ENCODE measurements at places on chromosomes 1 and 21.

DNA sequence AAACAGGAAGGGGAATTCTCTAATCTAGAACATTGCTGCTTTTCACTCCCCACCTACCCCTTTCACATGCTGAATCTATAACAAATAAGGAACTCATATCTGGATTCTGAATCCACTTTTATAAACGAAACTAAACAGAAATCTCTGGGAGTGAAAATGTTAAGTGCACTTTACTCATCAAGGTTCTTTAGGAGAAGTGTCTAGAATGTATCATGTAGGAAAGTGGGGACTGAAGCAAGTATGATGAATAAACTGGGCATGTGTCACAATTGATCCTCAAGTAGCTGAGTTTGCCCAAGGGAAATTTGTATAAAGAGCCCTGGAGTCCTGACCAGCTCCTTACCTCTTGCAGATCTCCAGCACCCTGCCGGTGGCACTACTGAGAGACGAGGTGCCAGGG is 19.8 kb downstream of the AVPR1B start:
- no peak for DNase-seq

GRCh38 chr1:12511516-12512468 is 106.2 kb downstream of the DHRS3 start:
- no peak for DNase-seq

GRCh38 chr1:150162862-150163706 is 13.4 kb downstream of the PLEKHO1 start:
- peak; percentile 94 for DNase-seq

GRCh38 chr1:100794748-100795645 is 75.5 kb downstream of the VCAM1 start:
- DNase-seq: no peak

DNA sequence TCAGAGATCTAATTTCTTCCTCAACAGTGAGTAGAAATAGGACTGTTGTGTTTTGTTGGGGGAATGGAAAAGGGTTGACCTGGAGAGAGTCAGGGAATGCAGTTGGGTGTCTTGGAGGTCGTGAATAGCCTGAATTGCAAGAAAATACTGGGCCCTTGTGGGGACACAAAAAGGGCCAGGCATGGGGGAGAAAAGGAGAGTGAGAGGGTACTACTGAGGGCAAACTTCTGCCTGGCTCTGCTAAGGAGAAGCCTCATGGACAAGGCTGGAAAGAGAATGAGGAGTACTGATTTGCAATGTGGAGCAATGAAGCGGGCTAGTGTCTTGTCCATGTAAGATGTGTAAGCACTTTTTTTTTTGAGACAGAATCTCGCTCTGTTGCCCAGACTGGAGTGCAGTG is 96.2 kb upstream of the IRF2BP2 start:
- no peak for DNase-seq

- DNase-seq: no peak
These were observed 33.5 kb downstream of the SCYL3 start for GRCh38 chr1:169860187-169860586.

DNA sequence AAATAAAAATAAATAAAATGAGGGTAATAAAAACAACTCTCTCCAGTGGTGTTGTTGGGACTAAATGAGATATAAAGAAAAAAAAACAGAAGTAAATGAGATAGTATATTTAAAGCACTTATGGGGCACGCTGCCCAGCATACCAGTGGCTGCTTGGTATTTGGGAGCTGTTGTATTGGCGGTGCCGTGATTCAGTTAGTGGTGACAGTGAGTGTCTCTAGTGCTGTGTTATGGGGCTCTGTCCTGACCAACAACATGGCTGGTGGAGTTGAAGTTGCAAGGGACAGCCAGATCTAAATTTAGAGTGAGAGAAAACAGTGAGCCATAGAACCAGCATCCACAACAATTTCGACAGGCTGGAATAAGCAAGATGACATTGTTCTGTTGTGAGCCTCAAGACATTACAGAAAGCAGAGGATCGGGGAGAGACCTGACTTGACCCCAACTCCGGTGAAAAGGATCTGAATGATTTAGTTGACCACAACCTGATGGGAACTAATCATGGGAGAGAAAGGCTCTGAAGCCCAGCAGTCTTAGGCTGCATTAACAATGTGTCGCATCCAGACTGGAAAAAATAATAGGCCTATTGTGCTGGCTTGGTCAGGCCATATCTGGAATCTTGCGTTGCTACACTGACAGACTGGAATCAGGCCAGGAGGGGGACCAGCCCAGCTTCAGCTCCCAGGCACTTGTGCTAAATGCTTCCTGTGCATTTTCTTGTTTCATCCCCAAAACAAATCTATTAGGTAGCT is 2.4 kb upstream of the MFSD2A start:
- no peak for DNase-seq

DNA sequence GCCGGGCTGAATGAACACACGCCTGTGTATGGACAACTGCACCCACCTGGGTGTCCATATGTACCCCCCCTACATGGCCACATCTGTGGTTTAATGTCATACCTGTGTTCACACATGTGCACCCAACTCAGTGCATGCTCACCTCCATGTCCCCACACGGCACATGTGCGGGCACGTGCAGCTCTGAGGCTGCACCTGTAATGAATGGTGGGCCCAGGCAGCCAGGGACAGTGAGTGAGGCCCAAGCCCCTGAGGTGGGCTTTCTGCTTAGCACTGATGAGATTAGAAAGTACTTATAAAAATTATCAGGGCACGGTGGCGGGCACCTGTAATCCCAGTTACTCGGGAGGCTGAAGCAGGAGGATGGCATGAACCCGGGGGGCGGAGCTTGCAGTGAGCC is 42.5 kb upstream of the CSF3R start:
- no peak for DNase-seq

- DNase-seq: no peak
These were observed 6.4 kb upstream of the BRWD1 start for GRCh38 chr21:39319814-39320332.

- DNase-seq: no peak
These were observed 52.1 kb downstream of the SYDE2 start for GRCh38 chr1:85148524-85149250.

GRCh38 chr21:45365608-45366241 is 39.2 kb upstream of the COL18A1 start:
- peak; percentile 74 for DNase-seq

GRCh38 chr1:206685334-206685768 is 646 bp downstream of the MAPKAPK2 start:
- peak; percentile 49 for DNase-seq

DNA sequence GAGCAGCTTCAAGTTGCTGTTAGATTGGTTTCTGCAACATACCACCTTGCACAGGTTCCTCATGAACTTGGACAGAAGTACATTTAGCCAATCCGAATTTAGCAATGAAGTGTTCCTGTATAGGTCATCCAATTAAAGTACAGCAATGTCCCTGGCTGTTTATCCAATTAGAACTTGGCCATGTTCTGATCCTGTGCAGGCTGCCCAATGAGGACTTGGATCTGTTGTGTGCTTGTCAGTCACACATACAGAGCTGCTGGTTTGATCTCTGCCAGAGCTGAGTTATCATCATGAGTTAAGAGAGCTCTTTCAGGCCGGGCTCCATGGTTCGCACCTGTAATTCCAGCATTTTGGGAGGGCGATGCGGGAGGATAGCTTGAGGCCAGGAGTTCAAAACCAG is 22.0 kb upstream of the IFNLR1 start:
- DNase-seq: no peak

- no peak for DNase-seq
These were observed 15.8 kb downstream of the PROK1 start for GRCh38 chr1:110466646-110467280.

GRCh38 chr21:14995695-14996490 is 68.9 kb downstream of the NRIP1 start:
- peak; percentile 82 for DNase-seq

- no peak for DNase-seq
These were observed 53.6 kb upstream of the ASB17 start for GRCh38 chr1:75985827-75986226.

- DNase-seq: no peak
These were observed 13.2 kb downstream of the KRTAP26-1 start for GRCh38 chr21:30306884-30307283.

GRCh38 chr1:3819771-3820200 is 23.5 kb upstream of the LRRC47 start:
- no peak for DNase-seq

- DNase-seq: no peak
These were observed 93.9 kb upstream of the TARDBP start for GRCh38 chr1:10918531-10918930.

GRCh38 chr1:38029685-38030511 is 16.7 kb downstream of the POU3F1 start:
- peak; percentile 74 for DNase-seq

- DNase-seq: no peak
These were observed 198.4 kb downstream of the MATN1 start for GRCh38 chr1:30524840-30525617.

DNA sequence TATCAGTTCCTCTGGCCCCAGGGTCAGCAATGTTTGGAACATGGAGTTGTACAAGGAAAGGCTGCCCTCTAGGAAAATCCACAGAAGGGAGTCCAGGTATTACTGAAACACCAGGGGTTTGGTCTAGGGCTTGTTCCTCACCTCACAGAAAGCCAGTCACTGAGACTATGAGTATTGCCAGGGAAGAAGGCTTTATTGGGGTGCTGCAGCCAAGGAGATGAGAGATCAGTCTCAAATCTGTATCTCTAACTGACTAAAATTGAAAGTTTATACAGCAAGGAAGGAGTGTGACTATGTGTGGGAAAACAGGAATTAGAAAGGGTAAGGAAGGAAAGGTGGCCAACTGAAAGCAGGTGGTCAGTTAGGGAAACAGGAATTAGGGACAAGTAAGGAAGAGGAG is 172.3 kb downstream of the LYPLAL1 start:
- no peak for DNase-seq

DNA sequence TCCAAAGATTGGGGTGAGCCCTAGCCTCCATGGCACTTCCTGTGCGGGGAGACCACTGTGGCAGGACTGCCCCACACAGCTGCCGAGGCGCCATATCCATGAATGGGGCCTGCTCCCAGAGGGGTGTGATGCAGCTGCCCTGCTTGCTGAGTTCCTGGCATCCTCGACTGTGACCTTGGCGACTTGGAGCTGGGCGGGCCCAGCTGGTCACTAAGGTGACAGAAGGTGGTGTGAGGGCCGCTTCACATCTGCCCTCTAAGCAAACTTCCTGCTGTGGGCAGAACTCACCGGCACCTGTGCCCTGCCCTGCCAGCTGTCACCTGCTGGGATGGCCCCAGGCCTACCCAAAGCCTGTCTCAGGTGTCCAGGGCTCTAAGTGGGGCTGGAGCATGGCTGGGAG is 9.0 kb downstream of the TMEM61 start:
- DNase-seq: no peak

DNA sequence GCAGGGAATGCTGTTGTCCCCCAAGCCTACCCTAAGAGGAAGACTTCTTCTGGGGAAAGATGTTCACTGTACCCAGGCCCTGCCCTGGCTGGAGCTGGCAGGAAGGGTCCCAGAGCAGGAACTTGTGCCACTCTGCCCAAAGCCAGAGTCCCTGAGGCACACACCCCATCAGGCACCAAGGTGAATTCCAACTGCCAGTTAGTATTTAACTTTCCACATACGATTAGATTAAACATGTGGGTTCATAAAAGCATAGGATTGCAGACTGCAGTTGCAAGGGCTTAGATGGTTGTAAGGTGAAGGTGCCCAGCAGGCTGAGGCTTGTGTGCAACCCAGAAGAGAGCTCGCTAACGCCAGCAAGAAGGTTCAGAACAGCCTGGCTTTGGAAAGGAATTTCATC is at the start of gene KCNE2:
TSS of gene KCNE2 (plus strand) at position 274 of the 400 bp plus-strand sequence. CDS start 6,473 bp downstream, outside the sequence.
- no peak for DNase-seq

DNA sequence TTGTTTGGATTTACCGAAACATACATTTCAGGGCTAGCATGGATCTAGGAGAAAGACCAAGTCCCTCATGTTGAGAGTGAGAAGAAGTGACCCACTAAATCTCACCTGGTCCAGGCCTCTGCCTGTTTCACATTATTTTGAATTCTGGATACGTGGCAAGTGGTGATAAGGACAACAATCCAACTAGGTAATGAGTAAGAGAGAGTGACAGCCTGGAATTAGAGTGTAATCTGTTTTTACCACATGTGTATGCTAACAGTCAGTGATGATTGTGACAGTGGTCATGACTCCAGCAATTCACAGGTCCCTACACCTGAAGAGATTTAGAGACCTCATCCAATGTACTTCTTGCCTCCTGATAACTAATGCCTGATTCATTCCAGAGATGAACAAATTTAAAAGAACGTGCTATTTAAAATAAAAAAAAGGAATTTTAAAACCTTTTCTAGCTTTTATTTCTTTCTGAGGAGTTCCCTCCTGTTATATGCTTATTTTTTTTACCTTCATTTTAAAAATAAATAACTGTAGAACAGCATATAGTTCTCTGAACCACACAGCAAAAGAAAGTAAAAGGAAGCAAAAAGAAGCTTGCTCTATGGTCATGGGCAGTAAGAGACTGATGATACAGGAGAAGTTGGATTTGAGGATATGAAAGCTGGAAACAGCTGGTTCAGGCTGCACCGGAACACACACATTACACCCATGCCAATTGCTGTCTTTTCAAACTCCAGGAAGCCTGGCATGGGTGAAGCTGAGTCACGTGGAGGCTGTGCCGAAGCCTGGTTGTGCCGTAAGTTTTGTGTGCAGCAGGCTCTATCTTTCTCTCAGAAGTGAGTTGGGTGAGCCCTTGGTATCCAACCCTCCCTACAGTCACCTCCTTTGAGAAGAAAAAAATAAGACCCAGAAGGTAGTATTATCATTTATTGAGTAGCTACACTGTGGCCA is 14.7 kb downstream of the C1orf116 start:
- DNase-seq: no peak

GRCh38 chr1:98981917-98982513 is 22.6 kb downstream of the PLPPR5 start:
- peak; percentile 19 for DNase-seq

GRCh38 chr1:67264899-67265298 is 42.8 kb upstream of the IL12RB2 start:
- DNase-seq: peak; percentile 25

- DNase-seq: peak; percentile 47
These were observed 30.3 kb downstream of the CD48 start for GRCh38 chr1:160681066-160681890.

GRCh38 chr1:230476622-230477003 is 50.5 kb upstream of the PGBD5 start:
- DNase-seq: no peak

- DNase-seq: peak; percentile 70
These were observed 27.7 kb upstream of the DYRK1A start for GRCh38 chr21:37338671-37339551.

DNA sequence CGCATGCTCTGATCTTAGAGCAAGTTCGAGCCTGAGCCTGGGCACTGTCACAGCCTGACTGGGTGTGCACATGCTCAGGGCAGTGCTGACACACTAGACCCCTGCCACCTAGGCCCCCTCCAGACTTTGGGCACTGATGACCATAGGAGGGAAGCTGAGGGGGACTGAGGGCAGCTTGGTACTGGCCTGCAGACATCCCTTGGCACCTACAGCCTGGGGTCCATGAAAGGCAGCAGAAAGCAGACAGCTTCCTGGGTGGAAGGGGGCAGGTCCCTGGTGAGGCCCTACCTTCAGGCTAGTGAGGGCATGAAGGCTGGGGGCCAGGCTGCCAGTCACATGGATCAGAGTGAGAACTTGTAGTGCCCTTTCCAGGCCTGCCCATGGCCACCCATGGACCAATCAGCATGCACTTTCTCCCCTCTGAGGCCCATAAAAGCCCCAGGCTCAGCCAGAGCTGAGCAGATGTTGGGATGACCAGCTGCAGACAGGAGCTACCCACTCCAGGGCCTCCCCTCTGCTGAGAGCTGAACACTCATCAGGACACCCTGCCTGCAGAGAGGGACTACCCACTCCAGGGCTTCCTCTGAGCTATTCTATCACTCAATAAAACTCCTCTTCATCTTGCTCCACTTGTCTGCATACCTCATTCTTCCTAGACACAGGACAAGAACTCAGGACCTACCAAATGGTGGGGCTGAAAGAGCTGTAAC is 680.8 kb downstream of the MATN1 start:
- no peak for DNase-seq

- peak; percentile 76 for DNase-seq
These were observed 40.5 kb upstream of the KCNE1 start for GRCh38 chr21:34552360-34553098.
